Activated CD4-positive, CD25-positive, alpha-beta regulatory T cell (primary cell): ENCODE measurements at places on chromosomes 12 and 14.

DNA sequence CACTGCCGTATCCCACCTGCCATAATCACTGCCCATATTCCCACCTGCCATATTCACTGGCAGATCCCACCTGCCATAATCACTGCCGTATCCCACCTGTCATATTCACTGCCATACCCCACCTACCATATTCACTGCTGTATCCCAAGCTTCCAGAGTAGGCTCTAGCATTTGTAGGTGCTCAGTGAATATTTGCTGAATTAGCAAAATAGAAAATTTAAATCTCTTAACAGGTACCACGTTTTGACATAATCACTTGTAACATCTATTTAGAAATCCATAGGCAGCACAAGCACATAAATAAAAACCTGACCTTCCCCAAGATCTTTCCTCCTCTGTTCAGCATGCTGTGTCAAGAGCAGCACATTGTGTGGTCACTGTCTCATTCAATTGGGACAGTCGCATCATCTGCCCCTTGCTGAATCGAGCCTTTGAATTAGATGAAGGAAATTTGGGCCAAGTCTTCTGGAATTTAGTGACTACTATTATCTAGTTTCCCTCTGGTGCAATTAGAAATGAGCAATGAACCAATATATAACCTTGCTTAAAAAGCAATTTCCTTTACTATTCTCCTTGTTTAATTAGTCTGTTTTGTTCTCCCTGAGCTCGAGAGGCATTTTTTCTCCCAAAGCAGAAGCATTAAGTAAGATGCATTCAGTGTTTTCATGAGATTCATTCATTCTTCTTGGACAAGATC lies 144.9 kb upstream of the FGD4 start:
- DNase-seq: no peak

- no peak for DNase-seq
These were observed 453.7 kb upstream of the RGS6 start for GRCh38 chr14:71478542-71478941.

GRCh38 chr12:111367661-111368221 lies 1.2 kb downstream of the PHETA1 start:
- DNase-seq: no peak

DNA sequence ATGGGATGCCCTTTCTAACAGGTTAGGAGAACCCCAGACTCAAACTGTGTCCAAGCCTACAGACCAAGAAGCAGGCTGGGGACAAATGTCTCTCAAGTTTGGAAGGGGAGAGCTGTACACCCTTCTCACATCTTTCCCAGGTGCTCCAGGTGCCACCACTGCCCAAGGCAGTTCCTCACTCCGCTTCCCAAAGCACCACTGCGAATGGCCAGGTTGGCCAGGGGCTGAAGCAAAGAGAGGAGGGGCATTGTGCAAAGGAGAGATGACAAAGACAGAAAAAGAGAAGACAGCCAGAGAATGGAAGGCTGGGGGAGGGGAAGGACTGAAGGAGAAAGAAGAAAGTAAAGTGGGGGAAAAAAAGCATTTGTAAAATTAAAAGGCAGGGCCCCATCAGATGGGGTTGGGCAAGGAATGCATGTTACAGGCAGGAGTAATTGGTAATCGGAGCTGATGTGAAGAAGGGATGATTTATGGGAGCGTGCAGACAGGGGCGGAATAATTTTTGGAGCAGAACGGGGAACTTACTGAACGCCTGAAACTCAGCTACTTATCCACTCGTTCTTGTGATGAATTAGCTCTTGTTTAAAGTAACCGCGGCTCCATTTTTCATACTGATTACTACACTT lies 165.8 kb downstream of the ESRRB start:
- DNase-seq: no peak

- no peak for DNase-seq
These were observed 62.7 kb upstream of the RPH3A start for GRCh38 chr12:112728864-112729263.
